ENCODE measurements at places on chromosomes 3 and 15.

- DNase-seq = peak; percentile 47
Observed at GRCh38 chr15:66603301-66604179, 37.7 kb upstream of the LCTL start.

GRCh38 chr15:68674975-68675374 is 96.2 kb downstream of the CORO2B start:
- no peak for DNase-seq

- DNase-seq = no peak
Observed at GRCh38 chr3:106299300-106300098, 430.7 kb upstream of the CBLB start.

DNA sequence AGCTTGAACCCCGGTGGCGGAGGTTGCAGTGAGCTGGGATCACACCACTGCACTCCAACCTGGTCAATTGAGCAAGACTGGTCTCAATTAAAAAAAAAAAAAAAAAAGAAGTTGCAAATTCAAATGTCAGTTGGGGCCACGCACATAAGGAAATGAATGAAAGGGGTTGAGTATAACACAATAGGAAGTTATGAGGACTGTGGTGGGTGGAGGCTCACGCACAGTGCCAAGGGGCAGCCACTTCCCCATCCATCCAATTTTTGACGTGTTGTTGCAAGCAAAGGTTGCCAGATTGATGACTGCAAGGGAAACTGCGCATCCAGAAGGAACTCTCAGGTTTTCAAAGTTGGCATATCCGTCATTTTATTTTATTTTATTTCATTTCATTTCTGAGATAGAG is 532.2 kb downstream of the NTRK3 start:
- DNase-seq = no peak

GRCh38 chr3:120512655-120513054 is 61.9 kb upstream of the FSTL1 start:
- no peak for DNase-seq

DNA sequence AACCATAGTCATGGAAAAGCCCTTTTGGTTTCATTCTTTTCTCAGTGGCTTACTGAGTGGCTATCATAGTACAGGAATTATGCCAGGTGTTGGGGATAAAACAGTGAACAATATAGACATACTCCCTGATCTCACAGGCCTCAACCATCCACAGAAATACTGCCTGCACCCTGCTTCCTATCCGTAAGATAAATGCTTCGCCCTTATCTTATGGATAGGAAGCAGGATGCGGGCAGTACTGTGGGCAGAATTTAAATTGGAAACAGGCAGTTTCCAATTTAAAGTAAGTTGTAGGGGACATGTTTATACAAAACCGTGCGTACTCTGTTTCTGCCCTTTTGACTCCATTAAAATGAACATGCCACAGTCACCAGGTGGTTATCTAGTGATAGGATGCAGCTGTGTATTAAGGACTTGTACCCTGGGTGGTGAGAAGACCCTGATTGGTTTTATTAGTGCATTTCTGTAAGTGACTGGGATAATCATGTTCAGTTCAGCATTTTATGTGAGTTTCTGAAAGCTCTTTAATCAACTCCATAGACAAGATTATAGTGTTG is 141.8 kb upstream of the BHLHE40 start:
- no peak for DNase-seq

- DNase-seq = no peak
Observed at GRCh38 chr3:111650378-111651275, 55.5 kb upstream of the ZBED2 start.

DNA sequence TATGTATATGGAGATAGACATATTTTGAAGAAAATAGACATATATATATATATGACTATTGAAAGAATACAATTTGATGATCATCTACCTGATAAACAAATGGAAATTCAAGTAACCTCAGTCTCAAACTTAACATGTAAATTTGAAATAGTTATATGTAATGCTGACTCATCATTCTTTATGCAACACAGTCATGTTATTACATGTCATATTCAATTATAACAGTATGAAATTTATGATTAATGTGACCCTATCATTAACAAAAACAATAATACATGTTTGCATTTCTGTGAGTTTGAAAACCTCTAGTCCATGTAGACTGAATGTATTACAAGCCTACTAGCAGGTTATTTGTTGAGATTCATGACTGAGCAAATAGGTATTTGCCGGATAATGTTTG is 204.1 kb downstream of the CADM2 start:
- DNase-seq = no peak
